Thymus (tissue), 14 donors: ENCODE measurements at places on chromosomes 1 and 21. TPM values are rescaled to one million over a fixed set of nuclear protein-coding genes. Genes with fewer than 3 reads are reported as not detected.

GRCh38 chr1:221923929-221924598, 182.2 kb upstream of the DUSP10 start:
- no peak for DNase-seq

DNA sequence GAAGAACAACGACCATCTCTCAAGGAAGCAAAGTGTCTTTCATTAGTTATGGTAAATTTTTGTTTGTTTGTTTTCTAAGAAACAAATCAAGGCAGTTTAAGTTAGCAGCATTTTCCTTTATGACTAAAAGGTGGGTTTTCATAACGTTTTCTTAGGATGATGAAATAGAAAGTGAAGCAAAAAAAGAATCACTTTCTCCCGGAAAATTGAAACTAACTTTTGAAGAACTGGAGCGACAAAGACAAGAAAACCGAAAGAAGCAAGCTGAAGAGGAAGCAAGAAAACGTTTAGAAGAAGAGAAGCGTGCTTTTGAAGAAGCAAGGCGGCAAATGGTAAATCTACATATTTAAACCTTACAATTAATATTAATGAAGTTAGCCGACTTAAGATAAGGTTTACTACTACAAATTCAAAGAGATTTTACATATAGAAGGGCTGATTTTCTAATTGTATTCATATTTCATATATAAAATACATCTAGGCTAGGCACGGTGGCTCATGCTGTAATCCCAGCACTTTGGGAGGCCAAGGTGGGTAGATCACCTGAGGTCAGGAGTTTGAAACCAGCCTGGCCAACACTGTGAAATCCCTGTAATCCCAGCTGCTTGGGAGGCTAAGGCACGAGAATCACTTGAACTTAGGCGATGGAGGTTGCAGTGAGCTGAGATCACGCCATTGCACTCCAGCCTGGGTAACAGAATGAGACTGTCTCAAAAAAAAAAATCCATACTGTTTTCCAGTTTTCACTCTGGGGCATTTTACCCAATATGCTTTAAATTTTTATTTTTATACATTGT, 38.3 kb downstream of the NEXN start:
- DNase-seq = peak; percentile 28

DNA sequence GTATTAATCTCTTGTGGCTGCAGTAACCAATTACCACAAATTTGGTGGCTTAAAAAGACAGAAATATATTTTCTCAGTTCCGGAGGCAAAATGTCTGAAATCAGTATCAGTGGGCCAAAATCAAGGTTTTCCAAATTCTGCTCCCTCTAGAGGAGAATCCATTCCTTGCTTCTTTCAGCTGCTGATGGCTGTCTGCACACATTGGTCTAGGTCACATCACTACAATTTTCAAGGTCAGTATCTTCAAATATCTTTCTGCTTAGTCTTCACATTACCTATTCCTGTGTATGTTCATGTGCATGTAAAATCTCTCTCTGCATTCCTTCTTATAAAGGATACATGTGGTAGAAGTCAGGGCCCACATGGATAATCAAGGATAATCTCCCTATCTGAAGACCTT, 999.4 kb downstream of the KCNT2 start:
- no peak for DNase-seq

DNA sequence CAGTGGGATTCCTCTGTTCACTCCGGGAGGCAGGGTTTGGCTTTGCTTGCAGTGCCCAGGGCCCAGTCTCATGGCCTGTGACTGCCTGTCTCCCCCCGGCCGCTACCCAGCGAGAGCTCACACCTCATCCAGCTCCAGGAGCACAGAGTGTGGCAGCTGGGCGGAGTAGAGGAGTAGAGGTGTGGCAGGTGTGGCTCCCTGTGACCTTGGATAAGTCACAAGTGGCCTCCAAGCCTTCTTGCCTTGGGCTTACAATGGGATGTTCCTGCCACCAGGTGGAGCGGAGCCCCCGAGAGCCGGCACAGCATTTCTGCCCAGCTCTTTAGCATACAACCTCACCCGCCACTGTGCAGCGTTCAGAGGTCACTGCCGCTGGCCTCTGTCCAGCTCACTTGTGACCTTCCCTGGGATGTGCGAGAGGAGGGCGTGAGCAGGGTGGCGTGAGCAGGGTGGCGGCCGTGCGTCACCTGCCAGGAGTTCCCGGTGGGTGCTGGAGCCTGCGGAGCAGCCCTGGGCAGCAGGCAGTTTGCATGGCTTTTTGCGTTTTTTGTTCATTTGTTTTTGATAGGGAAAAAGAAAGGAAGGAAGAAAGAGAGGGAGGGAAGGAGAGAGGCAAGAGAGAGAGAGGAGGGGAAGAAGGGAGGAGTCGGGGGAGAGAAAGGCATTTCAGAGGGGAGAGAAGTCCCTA, 42.4 kb downstream of the CRYAA start:
- no peak for DNase-seq

- no peak for DNase-seq
Observed at GRCh38 chr1:234270581-234271242, 102.5 kb upstream of the COA6 start.

- DNase-seq = no peak
Observed at GRCh38 chr1:58409336-58409735, 137.2 kb downstream of the OMA1 start.

GRCh38 chr1:194517567-194517966, 1331.2 kb upstream of the B3GALT2 start:
- no peak for DNase-seq

GRCh38 chr1:205455581-205456382, at the start of gene BLACAT1:
Gene BLACAT1 (minus strand): TSS chr1:205456045.
- no peak for DNase-seq

DNA sequence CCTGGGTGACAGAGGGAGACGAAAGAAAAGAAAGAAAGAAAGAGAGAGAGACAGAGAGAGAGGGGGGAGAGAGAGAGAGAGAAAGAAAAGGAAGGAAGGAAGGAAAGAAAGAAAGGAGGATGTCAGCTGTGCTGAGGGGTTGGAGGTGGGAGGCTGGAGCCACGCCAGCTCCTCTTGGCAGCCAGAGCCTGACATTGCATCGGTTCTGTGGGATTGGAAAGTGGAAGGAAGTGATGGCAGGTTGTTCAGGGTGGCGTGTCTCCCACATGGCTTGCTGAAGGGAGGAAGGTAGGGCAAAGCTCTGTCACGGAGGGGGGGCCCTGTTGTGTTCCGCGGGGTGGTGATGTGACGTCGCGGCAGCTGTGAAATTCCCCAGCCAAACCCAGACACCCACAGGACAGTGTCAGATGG, 30.7 kb downstream of the EIF2D start:
- DNase-seq = no peak

DNA sequence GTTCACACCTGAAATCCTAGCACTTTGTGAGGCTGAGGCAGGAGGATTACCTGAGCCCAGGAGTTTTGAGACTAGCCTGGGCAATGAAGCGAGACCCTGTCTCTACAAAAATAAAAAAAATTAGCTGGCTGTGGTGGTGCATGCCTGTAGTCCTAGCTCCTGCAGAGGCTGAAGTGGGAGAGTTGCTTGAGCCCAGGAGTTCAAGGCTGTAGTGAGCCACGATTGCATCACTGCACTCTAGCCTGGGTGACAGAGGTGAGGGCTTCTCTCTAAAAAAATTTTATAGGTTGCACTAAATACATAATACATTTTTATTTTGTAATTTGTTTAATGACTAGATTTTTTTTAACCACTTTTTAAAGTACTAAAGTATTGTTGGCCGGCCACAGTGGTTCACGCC, 6.1 kb downstream of the PARK7 start:
- DNase-seq = no peak

DNA sequence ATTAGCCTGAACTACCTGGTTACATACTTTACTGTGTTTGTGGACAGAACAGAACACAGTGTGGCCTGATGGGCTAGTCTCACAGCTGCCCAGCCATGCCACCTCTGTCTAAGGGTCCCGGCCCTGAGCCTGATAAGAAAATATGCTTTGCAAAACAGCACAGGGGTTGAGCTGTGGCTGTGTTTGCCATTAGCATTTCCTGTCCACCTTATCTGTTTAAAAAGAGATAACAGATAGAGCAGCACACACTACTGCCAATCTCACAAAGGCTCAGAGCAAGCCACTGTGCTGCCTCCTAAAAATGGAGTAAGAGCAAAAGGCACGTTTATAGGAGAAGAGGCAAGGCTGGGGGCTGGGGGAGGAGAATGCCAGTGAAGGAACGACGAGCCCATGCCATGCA, 95.0 kb downstream of the SUSD4 start:
- DNase-seq = no peak

DNA sequence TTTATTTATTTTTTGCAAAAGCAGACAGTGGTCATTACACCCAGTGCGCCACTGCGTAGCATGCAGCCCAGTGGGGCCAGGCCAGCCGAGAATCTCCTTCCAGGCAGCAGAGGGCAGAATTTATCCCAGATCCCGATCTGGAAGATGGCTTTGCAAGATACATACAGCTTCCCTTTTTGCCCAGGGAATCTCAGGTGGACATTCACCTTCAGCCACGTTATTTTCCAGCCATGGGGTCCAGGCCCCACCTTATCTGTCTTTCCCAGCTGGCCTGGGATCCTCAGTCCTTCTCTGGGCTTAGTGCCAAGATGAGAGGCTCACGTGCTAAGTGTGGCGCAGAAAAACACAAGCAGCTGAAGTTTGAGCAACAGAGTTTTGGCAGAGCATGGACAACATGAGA, 123.6 kb downstream of the AJAP1 start:
- no peak for DNase-seq

The HIVEP3 gene
- 6.7 TPM for total RNA-seq

The SFN gene
- total RNA-seq = 16.7 TPM

The ZNF697 gene
- 1.3 TPM for total RNA-seq

The TMEM35B gene
- 21.9 TPM for total RNA-seq

The PPIAL4G gene
- total RNA-seq = 0.05 TPM

The PLA2G2F gene
- total RNA-seq = 0.47 TPM

The C1orf115 gene
- 3.5 TPM for total RNA-seq
